CD4-positive, alpha-beta T cell (primary cell): ENCODE measurements at places on chromosomes 2 and 18.

- no peak for DNase-seq
Observed at GRCh38 chr18:24208270-24209035, 69.6 kb downstream of the CABYR start.

- DNase-seq, result no peak
Observed at GRCh38 chr2:33392366-33392765, 84.1 kb upstream of the RASGRP3 start.

DNA sequence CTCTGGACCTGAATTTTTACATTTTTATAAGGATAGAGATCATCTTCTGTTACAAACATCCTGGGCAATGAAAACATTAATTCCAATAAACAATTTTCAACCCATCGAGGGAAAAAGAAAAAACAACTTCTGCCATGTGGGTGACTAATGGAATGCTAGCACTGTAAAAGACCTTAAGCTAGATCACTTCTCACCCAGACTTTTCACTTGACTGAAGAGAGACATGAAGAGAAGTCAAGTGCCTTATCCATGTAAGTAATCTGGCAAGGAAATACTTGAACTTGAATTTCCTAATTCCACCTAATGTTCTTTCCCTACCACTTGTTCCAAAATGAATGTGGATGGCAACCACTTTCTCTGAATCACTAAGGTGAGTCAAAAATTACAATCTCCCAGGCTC, 98.3 kb upstream of the ACVR1C start:
- no peak for DNase-seq

DNA sequence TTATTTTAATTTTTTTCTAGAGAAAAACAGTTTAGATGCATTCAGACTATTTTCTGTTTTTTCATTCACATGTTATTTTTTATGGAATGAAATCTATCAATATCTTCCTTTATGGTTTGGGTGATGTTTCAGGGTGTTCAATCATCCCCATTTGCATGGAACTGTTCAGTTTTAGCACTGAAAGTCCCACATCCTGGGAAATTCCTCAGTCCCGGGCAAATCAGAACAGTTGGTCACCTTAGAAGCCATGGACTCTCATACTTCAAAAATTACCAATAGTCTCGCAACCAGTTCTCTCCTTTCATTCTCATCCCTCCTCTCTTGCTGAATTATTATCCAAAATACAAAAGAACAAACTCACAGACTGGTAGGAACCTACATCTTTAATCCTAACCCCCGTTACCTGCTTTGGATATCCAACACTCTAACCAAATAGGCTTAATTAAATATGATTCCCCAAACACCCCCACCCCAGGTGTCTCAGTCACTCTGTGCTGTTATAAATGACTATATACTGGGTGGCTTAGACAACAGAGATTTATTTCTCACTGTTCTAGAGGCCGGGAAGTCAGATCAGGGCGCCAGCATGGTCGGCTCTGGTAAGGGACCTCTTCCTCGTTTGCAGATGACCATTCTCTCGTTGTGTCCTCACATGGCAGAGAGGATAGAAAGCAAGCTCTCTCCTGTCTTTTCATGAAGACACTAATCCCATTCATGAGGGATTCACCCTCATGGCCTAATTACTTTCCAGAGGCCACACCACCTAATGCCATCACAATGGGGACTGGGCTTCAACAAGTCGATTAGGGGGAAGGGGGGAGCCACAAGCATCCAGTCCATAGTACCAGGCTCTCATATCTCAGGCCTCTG, 57.7 kb upstream of the SLC1A4 start:
- no peak for DNase-seq

GRCh38 chr2:126990605-126991532, 92.2 kb downstream of the TEX51 start:
- no peak for DNase-seq
